CD4-positive, alpha-beta T cell (primary cell): ENCODE measurements at places on chromosomes 2 and 18. TPM values are rescaled to one million over a fixed set of nuclear protein-coding genes. Genes with fewer than 3 reads are reported as not detected.

GRCh38 chr2:76393356-76393755 lies 682.6 kb upstream of the GCFC2 start:
- no peaks in the 10 kb centered on the region for H3K27me3 ChIP-seq
- no peak overlapping the region for H3K4me3 ChIP-seq
- DNase-seq, result no peak
- H3K4me1 ChIP-seq, result no peaks in the 10 kb centered on the region
- no peaks in the 10 kb centered on the region for H3K36me3 ChIP-seq

- H3K27me3 ChIP-seq, result no peaks in the 10 kb centered on the region
- H3K27ac ChIP-seq, result no peak overlapping the region
- H3K4me1 ChIP-seq, result no peaks in the 10 kb centered on the region
These were observed 198.7 kb upstream of the MEIS1 start for GRCh38 chr2:66236067-66236685.

DNA sequence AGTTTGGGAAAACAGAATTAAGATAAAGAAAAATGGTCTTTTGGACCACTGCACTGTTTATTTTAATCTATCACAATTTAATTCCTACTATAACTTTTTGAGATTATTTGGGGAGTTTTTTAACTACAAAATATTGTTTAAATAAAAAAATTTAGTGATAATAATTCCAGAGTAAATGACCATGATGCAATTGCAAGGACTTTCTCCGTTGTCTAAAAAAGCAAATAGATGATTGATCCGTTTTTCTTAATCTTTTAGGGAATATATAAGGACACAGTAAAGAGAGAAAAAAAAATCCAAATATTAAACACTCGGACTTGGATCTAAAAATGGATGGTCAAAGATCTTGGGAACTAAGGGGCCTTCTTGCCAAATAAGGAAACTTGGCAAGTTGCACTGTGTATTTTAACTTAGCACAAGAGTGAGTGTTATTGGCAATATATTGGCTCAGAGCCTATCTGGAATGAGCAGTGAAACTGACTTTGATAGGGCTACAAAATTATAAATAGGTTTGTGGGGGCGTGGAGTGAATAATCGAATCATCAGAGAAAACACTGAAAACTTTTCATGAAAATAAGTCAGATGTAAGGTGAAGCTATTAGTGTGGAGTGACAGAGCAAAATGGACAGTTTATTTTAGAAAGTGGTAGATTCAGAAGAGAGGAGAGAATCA lies 2.0 kb downstream of the MAP3K20 start:
- no peaks in the 10 kb centered on the region for H3K27me3 ChIP-seq
- no peak overlapping the region for H3K27ac ChIP-seq
- H3K36me3 ChIP-seq, result no peaks in the 10 kb centered on the region
- H3K4me1 ChIP-seq, result peaks cover 9% of the 10 kb centered on the region
- H3K4me3 ChIP-seq, result no peak overlapping the region
- no peak for DNase-seq

GRCh38 chr2:64342195-64343099 lies 111.5 kb upstream of the LGALSL start:
- no peak overlapping the region for H3K27ac ChIP-seq
- no peaks in the 10 kb centered on the region for H3K36me3 ChIP-seq
- DNase-seq, result no peak
- H3K4me3 ChIP-seq, result no peak overlapping the region

DNA sequence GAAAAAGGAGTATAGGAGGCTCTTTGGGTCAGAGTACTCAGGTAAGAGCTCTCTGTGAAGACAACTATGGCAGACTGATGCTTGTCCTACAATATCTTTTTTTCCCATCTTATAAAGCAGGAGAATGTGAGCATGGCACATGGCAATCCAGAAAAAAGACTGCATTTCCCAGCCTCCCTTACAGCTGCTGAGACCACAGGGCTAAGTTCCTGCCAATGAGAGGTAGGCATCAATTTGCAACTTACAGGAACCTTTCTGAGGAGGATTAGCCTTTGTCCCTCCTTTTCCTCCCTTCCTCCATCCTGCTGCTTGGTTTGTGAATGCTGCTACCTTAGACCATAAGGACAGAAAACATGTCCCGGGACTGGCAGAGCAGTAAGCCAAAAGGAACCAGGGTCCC lies 37.8 kb upstream of the ST8SIA5 start:
- H3K27ac ChIP-seq, result no peak overlapping the region
- H3K36me3 ChIP-seq, result no peaks in the 10 kb centered on the region
- H3K27me3 ChIP-seq, result no peaks in the 10 kb centered on the region

- H3K4me1 ChIP-seq, result no peaks in the 10 kb centered on the region
- H3K36me3 ChIP-seq, result no peaks in the 10 kb centered on the region
- H3K4me3 ChIP-seq, result no peak overlapping the region
- H3K27ac ChIP-seq, result no peak overlapping the region
- no peak for DNase-seq
These were observed 52.8 kb downstream of the FAM178B start for GRCh38 chr2:96933305-96934181.

GRCh38 chr2:9656270-9656766 lies 25.5 kb upstream of the YWHAQ start:
- DNase-seq, result no peak
- no peaks in the 10 kb centered on the region for H3K36me3 ChIP-seq
- H3K27me3 ChIP-seq, result no peaks in the 10 kb centered on the region
- H3K27ac ChIP-seq, result no peak overlapping the region
- H3K4me3 ChIP-seq, result no peak overlapping the region

GRCh38 chr2:195331129-195331528 lies 325.9 kb upstream of the SLC39A10 start:
- no peak overlapping the region for H3K27ac ChIP-seq
- H3K4me1 ChIP-seq, result no peaks in the 10 kb centered on the region
- no peaks in the 10 kb centered on the region for H3K27me3 ChIP-seq
- H3K4me3 ChIP-seq, result no peak overlapping the region

DNA sequence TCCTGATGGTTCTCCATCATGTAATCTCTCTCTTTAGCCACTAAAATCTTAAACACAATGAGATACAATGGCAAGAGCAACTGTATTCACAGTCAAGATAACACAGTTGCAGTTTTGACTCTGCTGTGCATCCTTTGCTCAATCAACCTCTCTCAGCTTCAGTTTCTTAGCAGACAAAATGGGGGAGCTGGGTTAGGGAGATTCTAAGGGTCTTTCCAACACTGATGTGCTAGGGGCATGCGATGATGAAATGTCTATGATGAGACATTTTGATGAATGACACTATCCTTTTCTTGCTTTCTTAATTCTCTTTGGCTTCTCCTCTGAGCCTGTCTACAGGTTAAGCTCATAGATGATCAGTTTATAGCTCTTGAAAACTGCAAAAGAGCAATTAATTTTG lies 1.1 kb downstream of the SERPINB10 start:
- H3K27me3 ChIP-seq, result peaks cover 6% of the 10 kb centered on the region
- no peak overlapping the region for H3K4me3 ChIP-seq
- H3K27ac ChIP-seq, result no peak overlapping the region
- H3K4me1 ChIP-seq, result no peaks in the 10 kb centered on the region

DNA sequence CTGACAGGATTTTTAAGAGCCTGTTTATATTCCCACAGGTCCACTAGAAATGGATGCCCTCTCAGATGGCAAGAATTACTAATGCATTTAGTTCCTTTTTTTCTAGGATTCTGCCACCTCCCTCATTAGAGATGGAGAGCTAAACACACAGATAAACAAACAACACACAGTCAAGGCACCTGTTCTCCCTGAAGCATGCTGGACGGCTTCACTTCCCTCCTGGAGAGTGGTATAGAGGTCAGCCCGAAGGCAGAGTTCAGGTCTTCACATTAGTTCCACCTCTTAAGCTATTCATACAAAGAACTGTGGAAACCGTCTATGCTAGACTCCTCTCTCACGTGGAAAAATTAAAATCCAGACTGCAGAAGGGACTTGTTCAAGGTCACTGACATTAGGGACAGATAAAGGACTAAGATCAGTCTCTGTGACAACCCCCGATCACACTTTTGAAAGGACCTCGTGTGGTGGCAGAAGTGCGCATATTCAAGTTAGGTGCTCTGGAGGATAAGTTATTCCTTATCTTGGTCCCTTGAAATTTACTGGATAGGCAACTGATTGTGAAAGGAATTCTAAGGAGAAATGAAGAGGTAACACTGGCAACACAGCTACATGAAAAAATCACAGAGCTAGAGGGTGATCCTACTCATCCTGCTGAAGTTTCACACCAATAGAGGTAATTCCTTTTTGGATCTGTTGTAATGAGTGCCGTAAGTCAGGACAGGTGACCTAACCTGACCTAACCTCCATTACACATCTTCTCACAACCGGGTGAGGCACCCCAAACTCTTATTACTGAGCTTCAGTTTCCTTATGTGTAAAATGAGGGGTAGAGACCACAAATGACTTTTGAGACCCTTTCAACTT lies 75.1 kb downstream of the SPRED2 start:
- H3K27ac ChIP-seq, result no peak overlapping the region
- H3K27me3 ChIP-seq, result no peaks in the 10 kb centered on the region
- no peak for DNase-seq
- no peaks in the 10 kb centered on the region for H3K36me3 ChIP-seq
- no peak overlapping the region for H3K4me3 ChIP-seq
- H3K4me1 ChIP-seq, result no peaks in the 10 kb centered on the region

GRCh38 chr18:61669320-61669719 lies 223.5 kb downstream of the RNF152 start:
- no peak overlapping the region for H3K27ac ChIP-seq
- H3K4me3 ChIP-seq, result no peak overlapping the region
- DNase-seq, result no peak
- H3K27me3 ChIP-seq, result peaks cover 10% of the 10 kb centered on the region

DNA sequence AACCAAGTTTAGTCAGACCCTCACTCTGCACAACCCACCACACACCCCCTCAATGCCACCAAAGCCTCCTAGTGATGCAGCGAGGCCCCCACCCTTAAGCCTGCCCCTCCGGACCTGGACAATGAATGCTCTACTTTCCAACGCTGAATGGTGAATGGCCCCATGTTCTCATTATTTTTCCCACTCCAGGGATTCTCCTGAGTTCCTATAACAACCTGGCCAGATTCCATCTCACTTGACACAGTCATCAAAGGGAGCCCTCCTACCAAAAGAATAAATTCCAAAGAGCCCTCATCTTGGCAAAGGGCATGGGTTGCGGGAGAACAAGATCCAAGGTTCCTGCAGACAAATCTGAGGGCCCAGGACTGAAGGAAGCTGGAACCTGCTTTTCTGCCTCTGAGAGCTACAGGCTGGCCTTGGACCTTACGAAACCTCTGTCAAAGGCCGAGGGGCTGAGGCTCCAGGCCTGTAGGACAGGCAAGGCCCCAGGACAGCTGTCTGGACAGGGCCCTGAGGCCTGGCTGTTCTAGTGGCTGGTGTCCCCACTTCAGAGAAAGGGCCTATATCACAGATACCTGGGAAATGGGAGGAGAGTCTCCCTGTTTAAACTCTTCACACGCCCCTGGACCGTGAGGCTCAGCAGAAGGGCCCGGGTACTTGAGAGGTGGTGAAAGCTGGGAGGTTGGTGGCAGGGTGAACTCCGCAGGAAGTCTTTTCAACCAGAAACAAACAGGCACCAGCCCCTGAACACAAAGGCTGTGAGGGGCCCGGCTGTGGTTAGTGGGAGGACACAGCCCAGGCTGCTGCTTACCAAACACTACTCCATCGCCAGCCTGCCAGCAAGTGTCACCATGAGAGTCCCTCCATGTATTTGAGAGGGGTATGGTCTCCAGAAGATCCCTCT lies 27.3 kb downstream of the SFXN5 start:
- no peaks in the 10 kb centered on the region for H3K36me3 ChIP-seq
- no peaks in the 10 kb centered on the region for H3K27me3 ChIP-seq
- H3K4me3 ChIP-seq, result no peak overlapping the region
- DNase-seq, result no peak

DNA sequence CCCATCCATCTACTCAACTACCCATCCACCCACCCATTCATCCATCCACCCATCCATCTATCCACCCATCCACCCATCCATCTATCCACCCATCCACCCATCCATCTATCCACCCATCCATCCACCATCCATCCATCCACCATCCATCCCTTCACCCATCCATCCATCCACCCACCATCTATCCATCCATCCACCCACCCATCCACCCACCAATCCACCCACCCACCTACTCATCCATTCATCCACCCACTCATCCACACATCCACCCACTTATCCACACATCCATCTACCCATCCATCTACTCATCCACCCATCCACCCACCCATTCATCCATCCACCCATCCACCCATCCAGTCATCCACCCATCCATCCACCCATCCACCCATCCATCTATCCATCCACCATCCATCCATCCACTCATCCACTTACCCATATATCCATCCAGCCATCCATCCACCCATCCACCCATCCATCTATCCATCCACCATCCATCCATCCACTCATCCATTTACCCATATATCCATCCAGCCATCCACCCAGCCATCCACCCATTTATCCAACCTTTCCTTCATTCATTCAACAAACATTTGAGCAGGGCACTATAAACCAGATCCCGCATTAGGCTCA lies 2.1 kb upstream of the NGEF start:
- H3K27ac ChIP-seq, result no peak overlapping the region
- H3K27me3 ChIP-seq, result no peaks in the 10 kb centered on the region
- DNase-seq, result no peak
- no peak overlapping the region for H3K4me3 ChIP-seq
- no peaks in the 10 kb centered on the region for H3K36me3 ChIP-seq

- H3K4me1 ChIP-seq, result no peaks in the 10 kb centered on the region
- no peak overlapping the region for H3K4me3 ChIP-seq
- DNase-seq, result no peak
- no peaks in the 10 kb centered on the region for H3K27me3 ChIP-seq
- no peaks in the 10 kb centered on the region for H3K36me3 ChIP-seq
These were observed 776.8 kb downstream of the BCL11A start for GRCh38 chr2:59776726-59777008.

- DNase-seq, result no peak
- no peaks in the 10 kb centered on the region for H3K36me3 ChIP-seq
- no peak overlapping the region for H3K4me3 ChIP-seq
- no peak overlapping the region for H3K27ac ChIP-seq
These were observed 143.8 kb downstream of the EXOC6B start for GRCh38 chr2:72682061-72682460.

GRCh38 chr2:227509824-227510619 lies 38.1 kb downstream of the AGFG1 start:
- H3K27ac ChIP-seq, result no peak overlapping the region
- no peak for DNase-seq
- no peaks in the 10 kb centered on the region for H3K27me3 ChIP-seq
- H3K4me1 ChIP-seq, result peaks cover 16% of the 10 kb centered on the region
- no peak overlapping the region for H3K4me3 ChIP-seq
- H3K36me3 ChIP-seq, result no peaks in the 10 kb centered on the region

- H3K36me3 ChIP-seq, result peaks cover 37% of the 10 kb centered on the region
- DNase-seq, result no peak
- no peak overlapping the region for H3K4me3 ChIP-seq
- H3K27me3 ChIP-seq, result no peaks in the 10 kb centered on the region
These were observed 54.5 kb downstream of the DOCK10 start for GRCh38 chr2:224987733-224988132.

GRCh38 chr2:105933906-105934305 lies 189.2 kb downstream of the NCK2 start:
- DNase-seq, result no peak
- H3K36me3 ChIP-seq, result no peaks in the 10 kb centered on the region
- peaks cover 82% of the 10 kb centered on the region for H3K4me1 ChIP-seq
- no peak overlapping the region for H3K4me3 ChIP-seq
- peak overlapping the region; percentile 56 for H3K27ac ChIP-seq

- no peaks in the 10 kb centered on the region for H3K27me3 ChIP-seq
- H3K36me3 ChIP-seq, result no peaks in the 10 kb centered on the region
- H3K4me3 ChIP-seq, result no peak overlapping the region
- no peak overlapping the region for H3K27ac ChIP-seq
- H3K4me1 ChIP-seq, result peaks cover 2% of the 10 kb centered on the region
- DNase-seq, result no peak
These were observed 66.2 kb upstream of the SLC39A10 start for GRCh38 chr2:195590861-195591205.

COLEC12 gene
- not detected for total RNA-seq

TWIST2 gene
- total RNA-seq, result not detected

DYNAP gene
- total RNA-seq, result not detected

LAMA1 gene
- total RNA-seq, result not detected

LDLRAD4 gene
- 52.7 TPM for total RNA-seq

ST8SIA3 gene
- total RNA-seq, result not detected

PLB1 gene
- 1.6 TPM for total RNA-seq

IL1R2 gene
- 0.31 TPM for total RNA-seq
